AML-193 (cell line): ENCODE measurements at places on chromosomes 7 and 10.
A peak's percentile ranks its signal among the peaks of the same experiment; 100 is the strongest.

DNA sequence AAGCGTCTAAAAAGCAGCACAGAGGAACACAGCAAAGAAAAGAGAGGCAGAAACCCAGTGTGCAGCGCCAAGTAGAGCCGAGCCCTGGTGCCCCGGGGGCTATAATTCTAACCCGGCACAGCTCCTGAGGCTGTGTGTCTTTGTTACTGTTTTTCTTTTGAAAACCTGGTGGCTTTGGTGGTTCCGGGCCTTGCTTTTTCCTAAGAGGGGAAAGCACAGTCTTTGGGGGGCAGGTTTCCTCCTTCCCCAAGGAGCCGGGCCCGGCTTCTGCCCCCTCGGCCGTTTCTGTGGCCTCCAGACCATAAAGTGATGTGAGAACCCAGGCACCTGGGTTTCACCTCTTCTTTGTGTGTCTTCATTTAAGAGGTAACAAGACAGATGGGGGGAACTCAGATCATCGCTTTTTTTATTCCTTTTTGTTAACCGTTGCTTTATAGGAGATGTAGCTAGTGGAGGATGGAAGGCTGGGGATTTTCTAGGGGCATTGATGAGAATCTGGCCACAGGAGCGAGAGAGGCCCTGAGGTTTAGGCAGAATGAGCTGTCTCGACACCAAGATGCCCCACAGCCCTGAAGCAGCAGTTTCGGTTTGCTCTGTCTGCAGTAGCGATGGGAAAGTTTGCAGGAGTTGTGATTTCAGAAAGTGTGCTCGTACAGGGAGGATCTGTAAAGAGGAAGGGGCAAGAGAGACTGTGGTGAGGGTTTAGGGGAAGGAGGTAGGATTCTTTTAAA, 367.8 kb upstream of the GALNT17 start:
- DNase-seq, result no peak

- DNase-seq, result no peak
These were observed 53.8 kb downstream of the KCTD7 start for GRCh38 chr7:66682350-66683093.

GRCh38 chr7:82017334-82017943, 247.6 kb upstream of the HGF start:
- peak; percentile 8 for DNase-seq

- no peak for DNase-seq
These were observed 381.4 kb downstream of the ADRA2A start for GRCh38 chr10:111458256-111458655.

- DNase-seq, result no peak
These were observed 39.4 kb downstream of the ABLIM1 start for GRCh38 chr10:114618722-114619121.

DNA sequence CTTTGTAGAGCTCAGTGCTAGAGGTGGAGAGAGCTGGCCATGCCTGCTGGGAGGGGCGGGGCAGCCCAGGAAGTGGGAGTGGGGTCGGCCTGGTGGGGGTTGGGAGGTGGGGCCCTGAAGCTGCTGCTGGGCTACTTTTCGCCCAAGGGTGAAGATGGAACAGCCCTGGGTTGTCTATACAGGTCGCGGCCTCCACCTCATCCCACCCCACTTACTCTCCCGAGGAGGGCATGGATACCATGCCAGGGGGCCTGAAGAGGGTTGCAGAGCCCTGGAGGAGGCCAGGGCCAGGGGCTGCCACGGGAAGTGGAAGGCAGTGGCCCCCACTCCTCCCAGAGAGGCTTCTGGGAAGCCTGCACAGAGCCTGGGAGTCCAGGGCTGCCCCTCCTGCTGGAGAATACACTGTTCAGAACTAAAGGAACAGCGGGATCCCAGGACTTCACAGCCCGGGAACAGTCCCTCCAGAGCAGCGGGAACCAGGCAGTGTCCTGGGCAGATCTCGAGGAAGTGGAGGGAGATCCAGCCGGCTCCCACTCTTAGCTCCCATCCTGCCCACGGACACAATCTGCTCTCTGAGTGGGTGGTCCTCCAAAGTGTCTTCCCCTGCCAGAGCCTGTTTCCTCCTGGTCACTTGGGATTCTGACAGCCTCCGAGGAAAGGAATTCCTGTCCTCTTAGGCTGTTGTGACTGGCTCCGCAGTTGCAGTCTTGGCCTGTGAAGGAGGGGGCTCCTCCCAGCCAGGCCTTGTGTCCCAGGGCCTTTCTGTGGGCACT, 23.5 kb downstream of the MAT1A start:
- DNase-seq, result no peak

- DNase-seq, result no peak
These were observed 733.4 kb downstream of the MAGI2 start for GRCh38 chr7:78720066-78720465.

DNA sequence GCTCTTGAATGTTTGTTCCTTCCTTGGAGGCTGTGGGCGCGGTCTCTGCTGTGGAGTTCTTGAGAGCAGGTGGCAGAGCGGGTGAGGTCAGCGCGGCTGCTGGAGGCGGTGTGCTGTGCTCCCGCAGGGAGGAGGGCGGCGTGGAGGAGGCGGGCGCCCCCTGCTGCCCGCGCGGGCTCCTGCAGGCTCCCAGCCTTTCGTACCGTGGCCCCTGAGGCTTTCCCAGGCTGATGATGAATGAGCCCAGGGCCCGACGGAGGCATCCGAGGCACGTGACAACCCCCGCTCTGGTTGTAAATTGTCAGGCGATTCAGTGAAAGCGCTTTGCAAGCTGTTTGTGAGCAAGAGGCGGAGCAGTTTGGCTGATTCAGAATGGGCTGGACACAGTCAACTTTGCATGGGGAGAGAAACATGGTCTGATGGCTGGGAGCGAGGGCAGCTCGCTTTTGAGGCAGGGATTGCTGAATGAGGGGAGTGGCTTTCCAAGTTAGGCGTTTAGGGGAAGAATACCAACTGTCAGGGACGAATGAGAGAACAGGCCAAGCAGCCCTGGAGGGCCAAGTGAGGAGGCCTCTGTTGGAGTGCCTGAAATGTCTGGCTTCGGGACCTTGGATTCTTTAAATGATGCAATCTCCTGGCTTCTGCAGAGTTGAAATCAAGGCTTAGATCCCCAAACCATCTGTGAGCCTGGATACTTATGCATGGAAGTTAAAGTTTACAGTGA, 46.6 kb downstream of the CDHR3 start:
- peak; percentile 35 for DNase-seq

GRCh38 chr10:132095403-132096113, 29.8 kb downstream of the JAKMIP3 start:
- DNase-seq, result no peak

DNA sequence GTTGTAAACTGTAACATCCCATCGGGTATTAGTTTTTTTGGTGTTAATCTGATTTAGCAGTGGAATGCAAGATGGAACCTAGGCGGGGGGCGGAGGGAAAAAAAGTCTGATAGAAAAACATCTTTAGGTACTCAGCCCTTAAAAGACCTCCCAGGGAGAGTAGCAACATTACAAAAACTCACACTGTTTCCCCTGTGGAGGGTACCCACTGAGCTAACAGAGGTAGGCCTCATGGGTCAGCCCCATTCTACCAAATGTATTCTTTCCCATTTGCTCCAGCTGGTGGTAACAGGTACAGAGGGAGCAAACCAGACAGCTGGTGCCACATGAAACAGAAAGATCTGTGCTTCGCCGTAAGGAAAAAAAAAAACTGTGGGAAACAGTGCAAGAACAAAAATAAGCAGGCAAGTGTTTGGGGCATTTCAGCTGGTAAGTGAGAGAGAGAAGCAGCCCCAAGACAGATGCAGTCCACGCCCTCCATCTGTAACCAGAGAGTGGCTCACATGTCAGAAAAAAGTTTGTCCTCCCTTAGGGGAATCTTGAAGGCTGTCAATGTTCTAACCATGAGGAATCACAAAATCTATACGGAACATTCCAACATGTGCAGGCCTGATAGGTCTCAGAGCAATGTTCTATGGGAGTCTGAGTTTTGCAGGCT, 65.3 kb downstream of the HOXA1 start:
- no peak for DNase-seq

DNA sequence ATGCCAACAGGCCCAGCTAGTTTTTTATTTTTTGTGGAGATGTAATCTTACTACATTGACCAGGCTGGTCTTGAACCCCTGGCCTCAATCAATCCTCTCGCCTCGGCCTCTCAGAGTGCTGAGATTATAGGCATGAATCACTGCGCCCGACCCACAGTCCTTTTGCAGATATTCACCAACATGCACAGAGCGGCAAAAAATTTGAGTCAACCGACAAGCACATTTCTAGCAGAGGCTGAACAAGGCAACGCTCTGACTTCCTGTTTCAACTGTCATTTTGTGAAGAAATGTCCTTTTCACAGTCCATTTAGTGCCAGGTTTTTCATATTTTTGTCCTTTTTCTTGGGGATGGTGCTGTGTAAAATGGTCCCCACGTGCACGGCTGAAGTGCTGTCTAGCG, 71.1 kb upstream of the KAT6B start:
- DNase-seq, result no peak

GRCh38 chr7:54259185-54259584, 283.0 kb upstream of the VSTM2A start:
- DNase-seq, result no peak

DNA sequence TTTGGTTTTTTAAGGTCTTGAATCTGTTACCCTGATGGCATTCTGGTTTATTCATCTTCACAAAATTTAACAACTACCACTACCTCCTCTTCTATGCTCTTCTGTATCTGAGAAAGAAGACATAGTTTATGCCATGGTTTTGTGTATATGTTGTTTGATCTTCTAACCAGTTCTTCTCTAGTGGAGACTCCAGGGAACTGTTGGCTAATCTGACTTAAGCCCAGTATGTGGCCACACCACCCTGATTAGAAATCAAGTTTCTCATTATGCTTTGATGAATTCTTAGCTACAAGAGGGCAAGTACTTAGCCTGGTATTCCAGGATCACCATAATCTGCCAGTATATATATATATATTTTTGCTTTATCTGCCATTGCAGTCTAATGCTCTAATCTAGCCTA, 99.5 kb upstream of the MXI1 start:
- DNase-seq, result no peak

DNA sequence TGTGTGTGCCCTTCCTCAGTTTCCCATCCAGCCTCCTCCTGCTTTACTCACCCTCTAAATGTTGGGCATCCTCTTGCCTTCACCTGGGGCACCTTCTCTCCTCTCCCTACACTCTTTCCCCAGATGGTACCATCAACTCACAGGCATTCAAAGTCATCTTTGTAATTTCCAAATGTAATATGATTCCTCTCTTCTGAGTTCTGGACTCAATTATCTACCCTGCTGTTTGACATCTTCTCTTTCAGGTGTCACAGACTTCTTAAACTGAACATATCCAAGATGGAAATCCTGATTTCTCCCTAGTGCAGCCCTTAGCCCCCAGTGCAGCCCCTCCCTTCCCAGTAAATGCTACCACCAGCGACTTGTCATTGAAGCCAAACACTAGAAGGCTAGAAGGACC, 422.8 kb downstream of the KCNMA1 start:
- no peak for DNase-seq

DNA sequence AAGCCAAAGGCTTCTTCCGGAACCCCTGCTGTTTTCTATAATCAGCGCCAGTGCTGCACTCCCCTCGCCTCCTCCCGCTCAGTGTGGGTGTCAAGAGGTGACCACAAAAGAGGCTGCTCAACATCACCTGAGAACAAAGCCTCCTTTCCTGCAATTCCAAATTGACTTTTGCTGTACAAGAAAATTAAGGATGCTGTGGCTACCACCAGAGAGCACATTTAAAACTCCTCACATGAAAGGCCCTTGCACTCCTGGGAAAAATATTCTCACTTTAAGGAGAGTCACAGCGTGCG, 96.4 kb downstream of the HIPK2 start:
- DNase-seq, result no peak
